Ascending aorta (tissue), 2 donors: ENCODE measurements at places on chromosomes 12 and 14.

GRCh38 chr14:85024931-85025330, 505.0 kb upstream of the FLRT2 start:
- DNase-seq: no peak

DNA sequence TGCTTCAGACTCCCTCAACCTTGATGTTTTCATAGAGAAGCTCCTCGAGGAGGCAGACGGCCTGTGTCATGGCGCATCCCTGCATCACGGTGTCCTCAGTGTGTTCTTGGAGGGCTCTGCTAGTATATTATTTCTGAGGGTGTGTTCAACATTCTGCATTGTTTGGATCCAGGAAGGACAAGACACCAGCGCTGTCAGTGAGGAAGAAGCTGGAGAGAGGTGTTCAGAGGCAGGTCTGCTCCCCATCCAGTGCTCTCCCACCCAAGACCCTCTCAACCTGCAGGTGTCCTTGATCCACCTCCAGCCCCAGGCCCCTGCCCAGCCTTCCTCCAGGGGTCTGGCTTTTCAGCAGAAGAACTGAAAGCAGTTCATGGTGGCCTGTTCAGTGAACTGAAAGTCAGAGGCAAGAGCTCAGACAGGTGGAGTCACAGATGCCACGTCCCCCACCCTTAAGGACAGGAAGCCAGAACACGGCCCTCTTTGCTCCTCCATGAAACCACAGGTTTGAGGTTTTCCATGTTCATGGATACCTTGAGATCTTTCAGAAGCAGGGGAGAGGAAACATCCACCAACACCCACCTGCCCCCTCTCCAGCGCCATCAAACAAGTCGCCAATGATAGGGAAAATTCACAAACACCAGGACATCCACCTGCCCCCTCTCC, 37.4 kb downstream of the DIO3 start:
- DNase-seq: no peak

DNA sequence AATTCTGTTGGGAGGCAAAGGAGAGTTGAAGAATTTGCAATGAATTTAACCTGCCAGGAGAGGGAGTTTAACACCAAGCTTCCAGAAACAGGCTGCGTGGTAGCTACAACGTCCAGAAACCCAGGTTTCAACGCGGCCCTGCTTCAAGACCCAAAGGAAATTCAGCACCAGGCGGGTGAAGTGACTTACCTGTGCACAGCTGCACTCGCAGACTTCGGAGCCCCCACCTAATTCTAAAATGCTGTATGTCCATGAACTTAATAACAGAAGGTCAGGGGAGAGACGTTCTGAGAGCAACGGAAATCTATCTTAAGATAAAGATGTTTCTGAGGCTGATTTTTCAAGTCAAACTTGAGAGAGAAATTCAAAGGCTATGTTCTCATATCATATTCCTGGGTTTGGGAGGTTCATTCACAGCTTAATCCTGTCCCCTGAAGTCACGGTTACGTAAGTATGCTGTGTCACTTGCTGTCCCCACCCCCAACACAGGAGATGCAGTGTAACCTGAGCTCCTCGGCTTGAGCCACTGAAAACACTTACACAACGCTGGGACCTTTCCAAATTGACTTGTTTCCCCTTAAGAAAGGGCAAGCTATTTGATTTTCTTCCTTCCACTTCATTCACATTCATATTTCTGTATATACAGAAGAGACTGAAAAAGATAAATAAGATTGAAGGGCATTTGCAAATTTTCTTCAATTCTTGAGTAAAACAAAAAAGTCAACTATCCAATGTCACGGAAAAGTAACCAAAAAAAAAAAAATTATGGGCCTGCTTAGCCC, 22.7 kb downstream of the CLIP1 start:
- peak; percentile 77 for DNase-seq

DNA sequence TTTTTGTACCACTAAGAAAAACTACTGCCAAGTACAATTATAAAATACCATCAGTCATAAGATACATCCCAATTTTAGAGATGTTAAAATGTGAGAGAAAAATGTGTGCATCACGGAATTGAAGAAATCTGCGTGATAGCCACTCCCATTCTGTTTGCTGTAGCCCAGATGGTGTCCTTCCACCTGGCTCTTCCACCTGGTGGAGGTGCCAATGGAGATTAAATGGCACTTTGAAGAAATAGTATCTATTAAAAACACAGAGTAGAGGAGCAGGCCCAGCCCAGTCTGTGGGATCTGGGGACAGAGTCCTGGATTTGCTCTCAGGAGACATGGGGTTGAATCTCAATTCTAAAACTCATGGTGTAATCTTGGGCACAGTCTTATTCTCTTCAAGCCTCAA, 35.5 kb downstream of the TSPAN11 start:
- no peak for DNase-seq

DNA sequence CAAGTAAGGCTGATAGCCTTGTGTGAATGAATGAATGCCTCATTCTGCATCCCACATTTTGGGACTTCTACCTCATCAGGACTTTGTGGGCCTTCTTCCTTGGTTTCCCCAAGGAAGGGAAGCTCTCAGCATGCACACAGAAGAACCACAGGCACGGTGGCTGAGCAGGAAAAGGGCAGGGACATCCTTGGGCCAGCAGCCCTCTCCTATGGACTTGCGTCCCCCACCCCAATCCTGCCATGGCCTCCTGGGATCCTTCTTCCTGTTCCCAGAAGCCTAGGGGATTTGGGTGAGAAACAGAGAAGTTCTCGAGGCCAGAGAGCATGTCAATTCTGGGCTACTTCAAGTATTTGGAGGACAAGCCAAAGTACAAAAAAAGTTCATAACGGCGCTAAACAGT, 69.7 kb downstream of the LGMN start:
- DNase-seq: no peak

DNA sequence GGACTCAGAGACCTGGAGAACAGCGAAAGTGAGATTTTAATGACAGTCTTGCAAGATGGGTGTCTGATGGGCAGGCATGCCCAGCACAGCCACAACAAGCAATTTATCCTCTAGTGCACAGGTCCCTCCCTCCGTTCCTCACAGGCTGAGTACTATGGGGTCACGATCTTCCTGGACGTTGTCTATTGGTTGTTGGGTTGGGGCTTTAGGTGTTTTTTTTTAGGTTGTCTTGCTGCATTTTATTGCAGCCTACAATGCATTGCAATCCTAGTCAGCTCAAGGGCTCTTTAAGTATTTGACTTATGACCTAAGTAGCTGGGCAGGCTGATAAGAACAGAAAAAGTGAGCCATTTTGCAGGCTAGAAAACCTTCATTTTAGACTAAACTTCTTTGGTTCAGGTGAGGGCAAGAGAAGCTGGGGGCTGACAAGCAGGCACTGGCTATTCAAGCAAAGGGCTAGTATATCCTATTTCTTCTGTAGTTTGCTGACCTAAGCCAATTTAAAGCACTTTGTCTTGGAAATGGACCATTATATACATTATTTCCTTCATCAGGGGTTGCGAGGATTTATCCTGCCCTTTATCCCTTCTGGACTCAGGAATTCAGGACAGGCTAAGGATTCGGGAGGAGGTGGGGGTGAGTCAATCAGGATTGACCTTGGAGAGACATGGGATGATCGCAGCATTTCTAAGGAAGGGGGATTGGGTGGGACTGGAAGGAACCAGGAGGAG, 6.0 kb downstream of the KRT7 start:
- no peak for DNase-seq

GRCh38 chr12:62098132-62098531, 162.1 kb upstream of the USP15 start:
- no peak for DNase-seq

DNA sequence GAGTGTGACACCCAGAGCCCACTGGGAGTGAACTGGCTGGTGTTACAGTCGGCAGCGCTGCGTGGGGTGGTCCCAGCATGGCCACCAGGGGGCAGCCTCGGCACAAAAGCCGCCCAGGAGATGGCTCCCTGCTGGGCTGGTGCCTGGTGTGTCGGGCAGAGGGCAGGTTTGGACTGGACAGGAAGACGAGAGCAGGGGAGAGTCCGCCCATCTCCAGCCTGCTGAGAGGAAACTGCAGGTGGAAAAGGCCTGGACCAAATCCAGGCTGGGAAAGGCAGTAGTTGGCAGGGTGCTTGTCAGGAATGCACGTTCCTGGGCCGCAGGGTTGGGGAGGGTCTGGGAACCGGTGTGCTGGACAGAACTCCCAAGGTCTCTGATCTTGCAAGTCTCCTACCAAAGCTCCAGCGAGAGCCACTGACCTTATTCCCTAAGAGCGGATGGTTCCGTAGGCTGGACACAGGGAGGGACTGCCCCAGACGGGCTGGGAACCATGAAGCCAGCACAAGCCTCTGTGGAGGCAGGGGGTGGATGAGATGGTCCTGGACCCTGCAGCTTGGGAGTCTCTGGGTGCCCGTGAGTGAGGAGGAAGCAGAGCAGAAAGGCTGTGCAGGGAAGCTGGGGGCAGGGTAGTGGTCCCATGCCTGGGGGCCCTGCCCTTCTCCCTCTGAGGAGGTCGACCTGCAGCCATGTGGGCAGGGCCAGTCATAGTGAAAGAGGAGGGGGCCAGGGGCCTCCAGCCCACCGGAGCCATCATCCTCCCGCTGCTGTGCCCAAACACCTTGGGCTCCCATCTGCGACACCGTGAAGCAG, 1.8 kb downstream of the AHNAK2 start:
- DNase-seq: no peak

- DNase-seq: no peak
Measured at GRCh38 chr14:34214961-34215360, 247.1 kb downstream of the SPTSSA start.

GRCh38 chr14:79331830-79332229, 879.5 kb downstream of the DIO2 start:
- no peak for DNase-seq

GRCh38 chr14:24959791-24960331, 90.1 kb downstream of the STXBP6 start:
- no peak for DNase-seq

GRCh38 chr14:71995741-71996140, 63.5 kb downstream of the RGS6 start:
- DNase-seq: no peak

DNA sequence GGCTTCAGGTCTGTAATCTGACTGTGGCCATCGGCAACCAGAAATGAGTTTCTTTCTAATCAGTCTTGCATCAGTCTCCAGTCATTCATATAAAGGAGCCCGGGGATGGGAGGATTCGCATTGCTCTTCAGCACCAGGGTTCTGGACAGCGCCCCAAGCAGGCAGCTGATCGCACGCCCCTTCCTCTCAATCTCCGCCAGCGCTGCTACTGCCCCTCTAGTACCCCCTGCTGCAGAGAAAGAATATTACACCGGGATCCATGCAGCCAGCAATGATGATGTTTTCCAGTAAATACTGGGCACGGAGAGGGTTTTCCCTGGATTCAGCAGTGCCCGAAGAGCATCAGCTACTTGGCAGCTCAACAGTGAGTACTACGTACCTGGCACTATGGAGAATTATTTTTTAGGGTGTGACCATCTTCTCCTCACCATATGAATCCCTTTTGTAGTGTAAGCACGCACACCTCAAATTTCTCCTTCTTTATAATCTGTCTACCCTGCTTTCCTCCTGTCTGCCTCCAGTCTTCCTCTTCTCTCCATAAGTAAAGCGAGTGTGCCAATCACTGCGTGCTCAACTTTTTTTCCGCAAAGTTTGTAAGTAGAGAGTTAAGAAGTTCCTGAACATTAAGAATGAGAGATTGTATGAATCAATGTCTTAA, at the start of gene TPH2:
Gene TPH2, plus strand, starts transcription at position 118 of the 658 bp plus-strand sequence. Its CDS starts 142 bp downstream, at position 260.
- no peak for DNase-seq

DNA sequence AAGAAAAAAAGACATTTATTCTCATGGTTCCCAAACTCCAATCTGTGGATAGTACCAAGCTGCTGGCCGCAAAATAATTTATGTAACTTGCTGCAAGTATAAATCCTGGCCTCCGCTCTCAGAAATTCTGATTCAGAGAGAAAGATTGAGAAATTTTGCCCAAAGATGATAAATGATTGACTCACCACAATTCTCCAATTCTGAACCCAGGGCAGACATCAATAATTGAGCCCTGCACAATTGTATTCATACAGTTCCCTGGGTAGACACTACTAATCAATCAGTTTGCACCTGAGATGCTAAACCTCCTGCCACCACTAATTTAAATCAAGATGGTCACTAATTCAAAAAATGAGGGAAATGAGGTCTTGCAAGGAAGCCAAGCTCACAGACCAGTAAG, 38.2 kb downstream of the TRPV4 start:
- no peak for DNase-seq

DNA sequence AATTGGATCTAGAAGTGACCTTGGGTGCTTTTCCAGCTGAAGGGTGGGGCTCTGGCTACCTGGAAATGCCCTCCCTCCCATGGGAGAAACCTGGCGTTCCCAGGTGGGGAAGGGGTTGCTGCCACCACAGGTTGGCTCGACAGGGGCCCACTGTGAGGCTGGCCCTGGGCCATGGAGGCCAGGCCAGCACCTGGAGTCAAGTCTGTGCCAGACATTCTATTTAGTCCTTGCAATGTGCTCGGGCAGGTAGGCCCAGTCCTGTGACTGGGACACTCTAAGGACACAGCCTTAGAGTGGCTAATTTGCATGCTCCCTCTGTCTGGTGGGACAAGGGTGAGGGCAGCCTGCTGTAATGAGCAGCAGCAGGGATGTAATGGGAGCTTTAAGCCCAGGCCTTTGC, 11.9 kb downstream of the VRTN start:
- DNase-seq: no peak

- no peak for DNase-seq
Measured at GRCh38 chr12:40063414-40063813, 42.5 kb downstream of the SLC2A13 start.

DNA sequence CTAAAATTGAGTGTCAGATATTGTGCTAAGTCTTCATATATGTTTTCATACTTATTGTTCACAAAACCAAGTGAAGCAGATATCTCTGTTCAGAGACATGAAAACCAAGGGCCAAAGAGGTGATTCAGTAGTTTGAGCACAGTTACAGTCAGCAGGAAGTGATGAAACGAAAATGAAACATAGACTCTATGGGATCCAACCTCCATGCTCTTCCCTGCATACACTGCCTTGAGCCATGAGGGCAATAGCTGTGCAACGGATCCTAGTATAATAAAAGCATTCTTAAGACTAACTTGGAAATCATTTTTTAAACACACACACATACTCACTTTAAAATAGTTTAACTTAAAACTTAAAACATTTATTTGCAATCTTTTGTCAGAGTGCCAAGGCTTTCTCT, 27.9 kb downstream of the ESR2 start:
- no peak for DNase-seq

DNA sequence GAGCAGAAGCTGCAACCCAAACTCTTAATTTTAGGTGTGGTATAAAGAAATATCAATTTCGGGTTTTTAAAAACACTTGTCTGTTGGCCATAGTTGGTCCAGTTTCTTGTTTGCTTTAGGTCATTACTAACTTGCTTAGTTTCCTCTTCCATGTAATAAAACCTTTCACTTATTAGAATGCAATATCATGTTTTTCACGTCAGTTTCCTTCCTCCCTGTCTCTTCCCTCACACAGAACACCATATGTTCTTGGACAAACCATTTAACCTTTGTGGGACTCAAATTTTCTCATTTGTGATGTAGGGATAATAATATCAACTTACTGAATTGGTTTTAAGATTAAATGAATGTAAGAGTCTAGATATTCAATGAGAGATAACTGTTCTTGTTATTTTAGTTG, 22.9 kb downstream of the PMCH start:
- DNase-seq: no peak
